ENCODE measurements at places on chromosomes 6 and 20.

GRCh38 chr6:101126501-101126900 is 245.4 kb upstream of the ASCC3 start:
- DNase-seq: no peak

DNA sequence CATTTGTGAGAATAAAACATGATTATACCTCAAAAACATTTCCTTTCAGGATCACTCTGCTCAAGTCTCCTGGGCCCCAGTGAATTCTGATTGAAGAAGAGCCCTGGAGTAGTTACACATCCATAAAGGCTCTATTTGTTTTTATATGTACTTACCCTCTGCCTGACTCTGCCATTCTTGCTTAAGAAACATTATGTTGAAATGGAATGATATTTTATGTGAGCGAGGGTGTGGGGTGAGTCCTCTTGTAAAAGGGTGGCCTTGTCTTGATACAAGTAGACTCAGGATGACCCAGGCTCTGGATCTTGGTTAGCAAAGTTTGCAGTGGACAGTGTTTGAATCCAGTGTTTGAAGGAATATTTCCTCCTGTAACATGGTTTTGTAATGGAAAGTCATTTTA is 215.4 kb upstream of the PREP start:
- no peak for DNase-seq

GRCh38 chr20:38676576-38676975 is 47.7 kb upstream of the SLC32A1 start:
- DNase-seq: no peak

GRCh38 chr20:25669826-25670422 is 26.7 kb downstream of the ZNF337 start:
- no peak for DNase-seq
